Stimulated activated CD4-positive, alpha-beta T cell treated with anti-CD3 and anti-CD28 coated beads, Interleukin-2, amount 100 ng/mL, for 24 hours (primary cell): ENCODE measurements at places on chromosomes 6 and 20.

DNA sequence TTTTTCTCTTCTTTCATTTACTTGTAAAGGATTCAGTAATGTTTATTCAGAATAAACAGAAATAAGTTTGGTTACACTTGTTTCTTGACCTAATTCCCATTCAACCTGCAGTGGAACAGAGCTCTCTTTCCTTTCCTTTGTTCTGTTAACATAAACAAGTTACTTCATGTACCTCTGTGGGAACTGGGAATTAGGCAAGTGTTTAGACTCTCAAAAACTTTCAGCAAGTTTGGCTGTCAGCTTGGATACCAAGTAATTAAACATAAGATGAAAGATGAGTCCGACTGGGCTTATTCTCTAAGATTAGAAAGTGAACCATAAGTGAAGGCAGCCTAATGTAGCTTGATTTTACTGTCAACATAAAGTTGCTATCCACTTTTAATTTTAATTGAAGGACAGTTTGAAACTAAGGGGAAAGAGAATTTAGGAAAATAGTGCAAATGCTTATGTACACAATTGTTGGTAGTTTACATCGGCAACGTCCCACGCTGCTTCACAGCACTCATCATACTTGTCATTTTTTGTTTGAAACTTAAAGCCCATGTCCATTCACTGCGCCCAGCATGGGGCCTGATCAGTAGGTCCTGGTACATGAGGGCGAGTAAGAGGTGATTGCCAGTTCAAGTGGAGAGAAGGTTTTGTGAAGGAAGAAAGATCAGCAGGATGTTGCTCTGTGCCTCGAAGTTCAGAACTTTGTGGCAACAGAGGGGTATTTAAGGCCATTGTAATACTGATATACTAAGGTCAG, 113.0 kb downstream of the PLEKHG1 start:
- DNase-seq = no peak

- peak; percentile 44 for DNase-seq
These were observed 125.6 kb downstream of the CARMIL1 start for GRCh38 chr6:25404693-25405169.

- no peak for DNase-seq
These were observed 62.6 kb upstream of the SIRPG start for GRCh38 chr20:1720226-1720625.

GRCh38 chr6:135012349-135012748, 42.3 kb downstream of the HBS1L start:
- no peak for DNase-seq

DNA sequence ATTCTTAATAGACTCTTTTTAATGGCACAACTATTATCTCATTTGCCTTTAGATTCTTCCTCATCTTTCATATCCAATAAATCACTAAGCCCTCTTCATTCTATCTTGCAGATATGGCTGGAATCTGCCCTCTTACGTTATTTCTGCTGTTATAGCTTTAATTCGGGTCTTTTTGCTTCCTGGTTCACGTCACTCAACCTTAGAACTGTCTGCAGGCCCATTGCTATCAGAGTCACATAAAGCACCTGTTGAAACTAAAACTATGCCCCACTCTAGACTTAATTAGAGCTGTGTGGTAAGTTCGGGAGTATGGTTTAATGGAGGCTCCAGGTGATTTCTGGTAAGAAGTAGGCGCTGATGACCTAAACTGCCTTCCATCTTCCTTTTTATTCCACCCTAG, 988 bp downstream of the QRSL1 start:
- no peak for DNase-seq

DNA sequence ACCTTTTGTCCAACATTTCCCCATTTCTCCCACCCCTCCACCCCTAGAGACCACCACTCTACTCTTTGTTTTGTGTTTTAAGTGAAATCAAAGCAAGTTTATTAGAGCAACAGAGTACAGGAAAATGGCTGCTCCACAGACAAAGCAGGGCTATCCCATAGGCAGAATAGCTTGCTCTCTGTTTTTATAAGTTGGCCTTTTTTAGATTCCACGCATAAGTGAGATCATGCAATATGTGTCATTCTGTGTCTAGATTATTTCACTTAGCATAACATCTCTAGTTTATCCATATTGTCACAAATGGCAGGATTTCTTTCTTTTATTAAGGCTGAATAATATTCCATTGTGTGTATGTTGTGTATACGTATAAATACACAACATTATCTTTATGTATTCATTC, 30.1 kb upstream of the SMLR1 start:
- DNase-seq = no peak

- DNase-seq = no peak
These were observed 31.2 kb downstream of the SNAP25 start for GRCh38 chr20:10249822-10250221.

GRCh38 chr6:143187238-143187923, 126.7 kb downstream of the AIG1 start:
- no peak for DNase-seq

GRCh38 chr6:36986704-36987047, 680 bp upstream of the MTCH1 start:
- no peak for DNase-seq

DNA sequence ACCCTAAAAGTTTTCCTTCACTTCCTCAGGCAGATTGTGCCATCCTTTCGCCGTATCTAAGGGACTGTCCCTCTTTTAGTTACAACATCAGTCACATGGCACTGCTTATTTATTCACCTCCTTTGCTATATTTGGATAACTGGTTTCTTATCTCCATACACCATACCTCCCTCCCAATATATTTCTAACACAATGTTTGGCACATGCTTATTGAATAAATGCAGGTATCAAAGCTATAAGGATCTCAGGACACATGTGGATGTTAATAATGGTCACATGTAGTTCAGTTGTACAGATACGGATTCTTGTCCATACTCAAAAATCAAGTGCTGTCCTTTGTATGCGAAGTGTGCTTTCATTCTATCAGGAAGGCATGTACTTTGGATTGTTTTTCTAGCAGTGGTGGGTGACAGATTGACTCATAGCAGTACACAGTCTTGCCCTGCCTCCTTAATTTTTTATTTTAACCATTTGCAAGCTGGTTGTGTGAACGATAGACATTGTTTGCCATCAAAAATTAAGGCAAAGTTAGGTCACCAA, 407.1 kb upstream of the RUNX2 start:
- DNase-seq = no peak

GRCh38 chr20:46630306-46630705, 21.0 kb downstream of the SLC13A3 start:
- no peak for DNase-seq

GRCh38 chr6:164692772-164693510, 616.5 kb downstream of the C6orf118 start:
- no peak for DNase-seq

- DNase-seq = no peak
These were observed 138.6 kb downstream of the AHI1 start for GRCh38 chr6:135358985-135359384.

DNA sequence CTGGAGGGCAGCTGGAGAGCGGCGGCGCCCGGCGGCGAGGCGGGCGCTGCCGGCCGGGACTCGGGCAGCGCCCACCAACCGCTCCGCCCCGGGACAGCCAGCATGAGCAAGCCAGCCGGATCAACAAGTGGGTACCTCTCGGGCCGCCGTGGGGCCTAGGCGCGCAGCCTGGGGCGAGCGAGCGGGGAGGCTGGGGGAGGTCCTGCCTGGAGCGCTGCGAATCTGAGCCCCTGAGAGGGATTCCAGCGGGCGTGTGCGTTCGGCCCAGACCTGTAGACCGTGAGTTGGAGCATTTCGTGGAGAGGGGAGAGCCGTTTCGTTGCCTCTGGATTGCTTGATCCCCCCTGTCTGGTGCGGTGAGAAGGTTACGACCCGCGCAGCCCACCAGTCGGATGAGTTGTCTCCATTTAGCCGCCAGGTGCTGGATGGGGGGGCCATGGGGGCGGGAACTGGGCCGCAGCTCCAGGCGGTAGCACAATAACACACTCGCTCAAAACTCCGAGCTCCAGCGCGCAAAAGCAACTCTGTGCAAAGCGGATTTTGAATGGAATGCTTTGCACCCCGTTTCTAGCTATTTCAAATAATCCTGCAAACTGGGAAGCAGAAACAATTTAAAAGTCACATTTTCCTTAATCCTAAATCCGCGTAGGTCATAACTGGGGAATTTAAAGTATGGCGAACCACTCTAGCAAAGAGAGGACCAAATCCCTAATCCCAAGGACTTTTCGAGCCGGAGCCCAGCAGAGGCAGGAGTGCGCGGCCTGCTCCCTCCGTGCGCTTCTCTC, 1.0 kb downstream of the NR2E1 start:
- peak; percentile 17 for DNase-seq

DNA sequence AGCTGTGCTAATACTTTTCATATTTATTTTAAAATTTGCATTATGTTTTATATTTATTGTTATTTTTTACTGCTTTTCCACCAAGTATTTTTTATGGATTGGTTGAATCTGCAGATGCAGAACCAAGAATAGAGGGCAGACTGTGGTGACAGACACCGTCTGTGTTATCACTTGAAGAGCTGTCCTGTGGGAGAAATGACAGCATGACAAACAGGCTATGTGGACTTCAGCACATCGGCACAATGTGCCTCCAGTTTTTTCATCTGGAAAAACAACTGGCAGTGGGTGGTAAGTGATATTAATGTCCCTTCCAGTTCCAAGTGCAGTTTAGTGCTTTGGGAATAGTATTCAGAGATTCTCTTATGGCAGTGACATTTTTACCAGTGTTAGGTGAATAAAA, 492.9 kb downstream of the PRKN start:
- DNase-seq = no peak

DNA sequence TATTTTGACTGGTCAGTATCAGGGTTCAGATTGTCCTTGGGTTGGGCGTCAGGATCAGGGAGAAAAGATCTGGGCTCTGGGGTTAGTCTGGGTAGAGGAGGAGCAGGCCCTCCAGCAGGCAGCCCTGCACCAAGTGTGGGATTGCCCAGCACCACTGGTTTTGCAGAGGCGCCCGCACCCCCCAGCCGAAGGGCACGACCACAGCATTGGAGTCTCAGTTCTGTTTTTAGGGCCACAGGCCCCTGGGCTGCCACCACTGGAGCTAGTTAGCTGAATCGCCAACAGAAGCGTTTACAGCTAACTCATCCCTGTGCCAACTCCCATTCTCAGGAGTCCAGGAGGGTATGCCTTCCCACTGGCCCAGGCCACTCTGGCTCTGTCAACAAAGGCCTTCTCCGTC, 84.2 kb downstream of the TCP11 start:
- no peak for DNase-seq

- no peak for DNase-seq
These were observed 5.8 kb downstream of the C6orf120 start for GRCh38 chr6:169707772-169708171.

DNA sequence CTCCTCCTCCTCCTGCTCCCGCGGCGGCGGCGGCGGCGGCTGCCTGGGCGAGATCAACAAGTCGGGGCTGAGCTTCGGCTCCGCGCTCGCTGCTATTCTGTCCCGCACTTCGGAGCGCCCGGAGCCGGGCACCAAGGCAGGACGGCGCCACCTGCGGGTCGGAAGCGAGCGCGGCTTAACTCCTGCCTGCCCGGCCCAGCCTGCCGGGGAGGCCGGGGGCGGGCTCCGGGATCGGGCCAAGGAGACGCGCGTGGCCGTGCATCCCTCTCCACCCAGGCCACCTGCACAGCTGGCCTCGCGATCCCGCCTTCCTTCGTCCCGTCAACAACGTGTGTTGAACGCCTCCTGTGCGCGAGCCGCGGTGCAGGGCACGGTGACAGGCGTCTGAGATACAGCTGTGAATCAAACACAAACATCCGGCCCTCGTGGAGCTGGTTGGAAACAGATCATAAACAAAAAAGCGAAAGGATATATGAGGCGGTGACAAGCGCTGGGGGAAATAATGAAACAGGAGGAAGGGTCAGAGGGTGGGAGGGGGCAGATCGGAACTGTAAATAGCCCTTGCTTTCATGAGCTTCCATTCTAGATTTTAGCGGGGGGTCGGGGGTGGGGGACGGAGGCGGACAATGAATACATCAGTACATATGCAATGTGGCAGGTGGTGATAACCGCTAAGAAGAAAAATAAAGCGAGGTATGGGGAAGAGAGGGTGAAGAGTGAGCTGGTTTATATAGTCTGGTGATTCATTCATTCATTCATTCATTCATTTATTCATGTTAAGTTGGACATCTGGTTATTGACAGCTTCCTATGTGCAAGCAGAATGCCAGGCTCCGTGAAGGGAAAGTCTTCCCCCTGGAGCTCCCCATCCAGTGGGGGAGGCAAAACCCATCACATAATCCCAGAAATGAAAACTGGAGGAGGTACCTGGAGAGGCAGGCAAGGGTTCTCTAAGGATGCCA, 2.0 kb upstream of the KCNB1 start:
- DNase-seq = peak; percentile 82

DNA sequence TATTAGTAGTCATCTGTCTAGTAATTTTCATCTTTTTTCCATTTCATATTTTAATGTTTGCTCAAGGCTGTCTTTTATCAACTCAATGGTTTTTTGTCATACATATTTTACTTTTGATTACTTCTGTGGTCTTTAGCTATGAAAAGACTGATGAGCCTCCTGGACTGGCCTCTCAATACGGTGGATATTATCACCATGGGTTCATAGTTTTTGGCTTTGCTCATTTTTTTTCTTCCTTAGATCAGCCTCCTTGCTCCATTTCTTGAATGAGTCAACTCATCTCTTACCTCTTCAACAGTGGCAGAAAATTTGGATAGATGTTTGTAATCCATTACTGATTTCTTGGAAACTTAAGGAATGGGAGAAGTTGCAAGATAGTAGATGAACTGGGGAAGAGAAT, 80.1 kb upstream of the ELOVL5 start:
- DNase-seq = no peak

DNA sequence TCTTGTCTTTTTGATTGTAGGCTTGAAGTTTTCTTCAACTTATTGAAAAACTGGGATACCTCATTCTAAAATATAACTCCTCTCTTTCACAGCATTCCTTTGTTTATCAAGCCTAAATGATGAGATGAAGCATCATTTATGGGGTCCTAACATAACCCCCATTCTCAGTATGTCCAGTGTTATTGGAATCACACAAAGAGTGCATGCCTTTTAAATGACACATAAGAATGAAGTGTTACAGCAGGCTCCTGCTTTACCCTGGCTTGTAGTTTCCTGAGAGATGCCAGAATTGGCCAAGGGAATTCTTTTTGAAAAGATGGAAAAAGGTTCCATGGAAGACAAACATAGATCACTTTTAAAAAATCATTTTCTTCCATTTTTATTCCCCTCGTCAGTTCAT, 502.4 kb downstream of the BCKDHB start:
- DNase-seq = no peak

- peak; percentile 83 for DNase-seq
These were observed at the start of gene CD2AP for GRCh38 chr6:47477497-47478232. TSS of gene CD2AP (plus strand) at chr6:47477789. CDS start at chr6:47478245, 456 bp downstream.

GRCh38 chr6:2733324-2733723, 17.4 kb downstream of the MYLK4 start:
- no peak for DNase-seq

DNA sequence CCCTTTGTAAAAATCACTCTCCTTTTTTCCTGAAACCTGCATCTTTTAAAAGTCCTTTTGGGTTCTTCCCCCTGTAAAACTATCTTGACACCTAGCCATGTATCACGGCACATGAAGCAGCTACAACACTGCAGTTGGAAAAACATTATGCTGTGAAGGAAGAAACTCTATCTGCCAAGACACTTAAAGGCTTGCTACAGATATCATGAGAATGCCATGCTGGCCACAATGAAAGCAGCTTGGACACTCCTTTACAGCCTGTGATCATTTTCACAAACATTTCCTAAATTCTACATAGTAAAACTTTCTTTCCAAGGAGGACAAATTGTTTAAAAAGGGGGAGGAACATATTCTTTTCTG, 31.8 kb downstream of the CNKSR3 start:
- DNase-seq = no peak

GRCh38 chr6:142476452-142476851, 174.6 kb downstream of the ADGRG6 start:
- no peak for DNase-seq

- DNase-seq = no peak
These were observed 975 bp upstream of the PPT2 start for GRCh38 chr6:32152769-32153563.
